ENCODE measurements at places on chromosomes 6 and 20. TPM values are rescaled to one million over a fixed set of nuclear protein-coding genes. Genes with fewer than 3 reads are reported as not detected.

Gene PPIL6
- 1.6 TPM for total RNA-seq

Gene SOX18
- total RNA-seq: not detected

Gene TP53TG5
- total RNA-seq: not detected

Gene SNRPB2
- 48.5 TPM for total RNA-seq

Gene MUCL3
- not detected for total RNA-seq

Gene MAS1
- not detected for total RNA-seq

Gene BPIFA1
- not detected for total RNA-seq

Gene SMPD2
- 9.2 TPM for total RNA-seq

Gene TGM3
- total RNA-seq: not detected

Gene PCMT1
- total RNA-seq: 163 TPM

Gene FRMD1
- total RNA-seq: not detected

Gene GPR6
- not detected for total RNA-seq

Gene NKAIN4
- total RNA-seq: not detected

Gene HLA-DRA
- total RNA-seq: 0.38 TPM

Gene UBE2C
- total RNA-seq: 279 TPM

Gene ARHGAP18
- 96.8 TPM for total RNA-seq

Gene SLC16A10
- 0.63 TPM for total RNA-seq

Gene FAXC
- total RNA-seq: 2.9 TPM
